ENCODE measurements at places on chromosomes 11 and 22.

DNA sequence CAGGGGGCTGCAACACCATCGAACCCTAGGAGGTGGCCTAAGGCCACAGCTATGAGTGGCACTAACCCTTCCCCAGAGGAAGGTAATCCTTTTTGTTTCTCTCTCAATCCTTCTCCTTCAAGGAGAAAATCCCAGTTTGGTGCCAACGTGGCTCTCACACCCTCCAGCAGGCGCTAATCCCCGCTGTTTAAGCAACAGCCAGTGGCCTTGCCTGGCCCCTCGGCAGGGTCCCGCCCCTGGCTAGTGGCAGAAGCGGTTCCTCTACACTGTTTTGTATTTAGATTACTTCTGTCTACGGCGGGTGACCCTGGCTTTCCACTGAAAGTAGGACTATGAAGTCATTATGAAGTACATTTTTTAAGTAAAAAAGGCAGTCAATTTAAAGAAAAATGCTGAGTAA lies 15.5 kb downstream of the GNAZ start:
- no peak for DNase-seq

DNA sequence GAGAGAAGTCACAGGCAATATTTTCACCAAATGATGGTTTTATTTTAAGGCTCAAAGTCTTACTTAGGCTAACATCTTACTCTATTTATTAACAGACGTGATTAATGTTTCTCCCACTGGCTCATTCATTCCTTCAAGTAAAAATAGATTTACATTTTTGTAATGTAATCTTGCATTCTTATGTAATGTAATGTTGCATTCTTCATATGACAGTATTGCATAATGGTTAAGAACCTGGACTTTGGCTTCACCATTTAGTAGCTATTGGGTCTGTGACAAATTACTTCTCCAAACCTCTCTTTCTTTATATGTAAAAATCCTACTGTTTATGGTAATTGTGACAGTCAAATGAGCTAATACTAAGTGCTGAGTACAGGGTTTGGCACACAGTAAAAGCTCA lies 3.3 kb upstream of the DIXDC1 start:
- no peak for DNase-seq

DNA sequence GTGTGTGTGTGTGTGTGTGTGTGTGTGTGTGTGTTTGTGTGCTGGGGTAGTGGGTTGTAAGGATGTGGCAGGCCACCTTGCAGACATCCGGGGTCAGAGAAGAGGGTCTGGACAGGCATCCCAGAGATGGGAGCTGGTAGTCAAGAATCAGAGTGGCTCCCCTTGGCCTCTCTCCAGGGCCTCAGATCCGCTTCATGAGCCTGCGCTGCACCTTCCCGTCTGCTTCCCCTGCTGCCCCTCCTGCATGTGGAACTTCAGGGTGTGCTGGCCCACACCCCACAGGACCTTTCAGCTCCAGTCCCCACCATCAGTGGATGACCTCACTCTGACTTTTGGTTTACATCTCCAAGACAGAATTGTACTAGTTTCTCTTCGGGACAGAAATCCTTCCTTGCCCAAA lies 31.2 kb downstream of the TREH start:
- no peak for DNase-seq

GRCh38 chr11:117557361-117557760 lies 229.7 kb downstream of the CEP164 start:
- DNase-seq, result no peak

- DNase-seq, result no peak
Measured at GRCh38 chr11:794013-794765, 3.9 kb downstream of the SLC25A22 start.

DNA sequence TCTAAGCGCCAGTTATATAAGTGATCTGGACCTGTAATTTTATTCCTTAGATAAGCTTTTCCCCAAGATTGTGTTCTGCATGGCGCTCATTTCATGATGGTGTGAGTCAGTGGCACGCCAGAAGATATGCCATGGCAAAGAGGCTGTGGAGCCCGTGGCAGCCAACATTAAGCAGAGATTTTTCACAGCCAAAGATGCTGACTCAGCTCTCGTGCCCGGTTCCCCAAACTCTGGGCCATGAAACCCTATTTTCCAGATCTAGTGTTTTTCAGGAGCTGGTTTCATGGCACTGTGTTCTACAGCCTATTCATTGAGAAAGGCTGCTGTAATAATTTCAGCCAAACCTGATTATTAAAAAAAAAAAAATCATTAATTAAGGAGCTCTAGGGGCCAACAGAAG lies 15.4 kb upstream of the LINC01488 start:
- no peak for DNase-seq

DNA sequence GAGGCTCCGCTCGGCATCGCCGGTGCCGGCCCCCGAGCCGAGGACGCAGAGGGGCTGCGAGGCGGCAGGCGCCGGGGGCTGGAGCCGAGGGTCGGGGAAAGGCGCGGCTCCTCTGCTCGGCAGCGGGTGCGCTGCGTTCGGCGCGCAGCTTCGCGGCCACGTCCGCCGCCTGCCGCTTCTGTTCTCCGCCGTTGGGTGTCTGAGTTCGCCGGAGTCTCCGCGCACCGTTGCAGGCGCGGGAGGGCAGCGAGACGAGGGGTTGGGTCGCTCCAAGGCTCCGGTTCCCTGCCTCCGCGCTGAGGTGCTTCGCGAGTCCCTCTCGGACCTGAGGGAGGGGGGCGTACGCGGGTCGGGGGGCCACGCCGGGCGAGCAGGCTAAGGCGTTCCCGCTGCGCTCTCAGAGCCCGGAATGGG lies 347 bp downstream of the MN1 start:
- DNase-seq, result peak; percentile 60

DNA sequence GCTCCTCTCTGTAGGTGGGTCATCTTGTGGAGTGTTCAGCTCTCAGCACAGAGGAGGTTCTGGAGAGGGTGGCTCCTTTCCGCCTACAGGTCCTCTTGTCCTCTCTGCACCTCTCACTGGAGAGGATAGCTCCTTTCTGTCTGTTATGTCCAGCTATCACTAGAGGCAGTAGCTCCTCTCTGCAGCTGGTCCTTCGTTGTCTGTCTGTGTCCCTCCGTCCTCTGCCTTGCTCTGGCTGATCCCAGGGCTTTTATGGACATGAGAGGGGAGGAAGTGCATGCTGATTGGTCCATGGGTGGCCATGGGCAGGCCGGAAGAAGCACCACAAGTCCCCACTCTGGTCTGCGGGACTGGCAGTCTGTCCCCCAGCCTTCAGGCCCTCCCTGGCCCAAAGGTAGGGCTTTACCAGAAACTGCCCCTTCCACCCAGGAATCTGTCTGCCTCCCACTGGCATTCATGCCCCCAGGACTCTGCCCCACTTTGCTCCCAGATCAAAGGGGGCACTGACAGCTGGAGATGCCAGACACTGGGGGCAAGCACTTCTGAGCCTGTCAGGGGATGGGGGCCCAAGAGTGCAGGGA lies 38.6 kb upstream of the CALCB start:
- DNase-seq, result no peak

DNA sequence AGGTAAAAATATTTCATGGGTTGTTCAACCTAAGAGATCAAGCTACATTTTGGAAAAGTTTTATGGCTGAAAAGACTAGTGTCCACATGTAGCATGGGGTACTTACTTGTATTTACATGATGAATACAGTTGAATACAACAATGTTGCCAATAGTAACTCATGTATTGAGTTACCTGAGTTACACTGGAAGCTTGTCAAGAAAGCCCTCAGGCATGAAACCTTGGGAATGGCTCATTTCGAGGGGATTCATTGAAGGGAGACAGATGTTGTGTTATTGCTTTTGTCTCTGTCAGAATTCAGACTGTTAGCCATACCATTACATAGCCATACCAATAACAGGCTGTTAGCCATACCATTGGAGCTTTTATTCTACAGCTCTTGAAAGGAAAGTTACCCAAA lies 9.2 kb downstream of the OR51F2 start:
- DNase-seq, result no peak

- no peak for DNase-seq
Measured at GRCh38 chr11:109854731-109855130, 238.5 kb upstream of the ZC3H12C start.

GRCh38 chr11:97157221-97157740 lies 767.5 kb downstream of the JRKL start:
- DNase-seq, result no peak

- peak; percentile 84 for DNase-seq
Measured at GRCh38 chr22:36055376-36056295, 27.0 kb upstream of the RBFOX2 start.

DNA sequence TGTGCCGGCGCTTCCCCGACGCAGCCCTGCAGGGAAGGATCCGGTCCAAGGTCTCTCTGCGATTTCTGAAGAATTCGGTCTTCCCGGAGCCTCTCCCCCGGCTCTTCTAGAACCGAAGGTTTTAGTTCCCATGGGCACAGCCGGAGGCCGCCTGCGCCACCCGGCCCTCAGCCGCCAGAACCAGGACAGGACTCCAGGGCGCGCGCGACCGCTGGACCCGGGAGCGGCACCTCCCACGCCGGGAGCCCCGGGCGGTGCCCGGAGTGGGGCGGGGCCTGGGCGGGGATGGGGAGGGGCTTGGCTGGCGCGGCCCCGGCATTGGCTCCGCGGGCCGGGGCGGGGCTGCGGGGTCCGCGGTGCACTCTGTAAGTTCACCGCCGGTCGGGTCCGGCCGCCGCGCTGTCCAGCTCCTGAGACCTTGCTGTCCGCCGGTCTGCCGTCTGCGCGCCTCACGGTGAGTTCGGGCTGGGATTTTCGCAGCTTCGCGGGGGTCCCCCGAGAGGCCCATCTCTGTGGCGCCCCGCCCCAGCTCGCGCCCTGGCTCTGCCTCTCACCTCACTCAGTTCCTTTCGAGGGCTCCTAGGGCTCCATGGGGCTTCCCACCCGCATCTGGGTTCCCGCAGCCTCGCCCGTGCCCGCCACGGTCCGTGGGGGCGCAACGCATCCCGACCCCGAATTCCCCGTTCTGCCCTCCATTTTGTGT lies at the start of gene CDC42EP2:
Gene CDC42EP2 (plus strand): TSS at position 366 of the 703 bp plus-strand sequence. CDS start 6,033 bp downstream, outside the sequence.
- DNase-seq, result peak; percentile 96

- DNase-seq, result peak; percentile 16
Measured at GRCh38 chr11:129766898-129767604, 48.6 kb upstream of the TMEM45B start.

GRCh38 chr11:133904818-133905515 lies 51.8 kb downstream of the IGSF9B start:
- no peak for DNase-seq

DNA sequence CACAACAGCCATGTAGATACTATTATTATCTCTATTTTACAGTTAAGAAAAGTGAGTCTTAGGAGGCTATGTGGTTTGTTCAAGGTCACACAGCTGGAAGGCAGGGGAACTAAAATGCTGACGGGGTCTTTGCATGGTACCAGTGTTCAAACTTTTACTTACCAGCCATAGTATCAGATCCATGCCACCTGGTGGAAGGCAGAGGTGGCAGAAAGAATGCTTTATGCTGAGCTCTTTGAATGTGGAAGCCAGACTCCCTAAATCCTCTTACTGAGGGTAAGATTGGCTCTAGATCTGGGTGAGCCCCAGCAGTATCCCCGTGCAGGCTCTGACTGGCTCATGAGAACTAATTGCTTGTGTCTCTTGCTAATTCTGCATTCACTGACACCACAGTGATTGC lies 54.3 kb upstream of the NAV2 start:
- no peak for DNase-seq

DNA sequence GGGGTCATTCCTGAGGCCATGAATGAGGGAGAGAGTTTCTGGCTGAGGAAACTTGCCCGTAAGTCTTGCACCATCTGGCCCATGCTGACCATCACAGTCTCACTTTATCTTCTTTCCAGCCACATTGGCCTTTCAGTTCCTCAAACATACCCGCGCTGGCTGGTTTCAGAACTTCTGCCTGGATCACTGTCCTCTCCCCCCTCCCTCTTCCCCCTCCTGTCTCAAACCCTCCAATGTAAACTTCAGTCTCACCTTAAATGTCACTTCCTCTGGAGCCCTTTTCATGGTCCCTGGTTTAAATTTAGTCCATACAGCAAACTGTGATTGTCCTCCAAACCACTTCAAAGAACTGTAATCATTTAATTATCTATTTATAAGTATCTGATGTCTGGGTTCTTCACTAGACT lies 3.7 kb upstream of the TMEM109 start:
- no peak for DNase-seq

DNA sequence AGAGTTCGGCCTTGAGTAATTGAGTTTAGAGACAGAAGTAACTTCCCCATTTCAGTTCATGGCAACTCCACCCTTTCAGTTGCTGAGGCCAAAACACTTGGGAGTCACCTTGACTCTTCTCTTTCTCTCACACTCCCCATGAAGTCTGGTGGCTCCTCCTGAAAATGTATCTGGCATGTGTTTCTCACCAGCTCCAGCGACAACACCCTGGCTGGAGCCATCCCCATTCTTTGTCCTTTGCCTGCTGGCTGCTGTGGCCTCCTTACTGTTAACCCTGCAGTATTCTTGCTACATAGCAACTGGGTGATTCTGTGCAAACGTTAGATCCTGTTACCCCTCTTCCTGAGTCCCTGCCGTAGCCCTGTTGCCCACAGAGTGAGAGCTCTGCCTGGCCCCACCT lies 23.8 kb downstream of the SLC6A5 start:
- DNase-seq, result no peak

GRCh38 chr22:39353346-39353745 lies 3.6 kb downstream of the SYNGR1 start:
- peak; percentile 45 for DNase-seq

DNA sequence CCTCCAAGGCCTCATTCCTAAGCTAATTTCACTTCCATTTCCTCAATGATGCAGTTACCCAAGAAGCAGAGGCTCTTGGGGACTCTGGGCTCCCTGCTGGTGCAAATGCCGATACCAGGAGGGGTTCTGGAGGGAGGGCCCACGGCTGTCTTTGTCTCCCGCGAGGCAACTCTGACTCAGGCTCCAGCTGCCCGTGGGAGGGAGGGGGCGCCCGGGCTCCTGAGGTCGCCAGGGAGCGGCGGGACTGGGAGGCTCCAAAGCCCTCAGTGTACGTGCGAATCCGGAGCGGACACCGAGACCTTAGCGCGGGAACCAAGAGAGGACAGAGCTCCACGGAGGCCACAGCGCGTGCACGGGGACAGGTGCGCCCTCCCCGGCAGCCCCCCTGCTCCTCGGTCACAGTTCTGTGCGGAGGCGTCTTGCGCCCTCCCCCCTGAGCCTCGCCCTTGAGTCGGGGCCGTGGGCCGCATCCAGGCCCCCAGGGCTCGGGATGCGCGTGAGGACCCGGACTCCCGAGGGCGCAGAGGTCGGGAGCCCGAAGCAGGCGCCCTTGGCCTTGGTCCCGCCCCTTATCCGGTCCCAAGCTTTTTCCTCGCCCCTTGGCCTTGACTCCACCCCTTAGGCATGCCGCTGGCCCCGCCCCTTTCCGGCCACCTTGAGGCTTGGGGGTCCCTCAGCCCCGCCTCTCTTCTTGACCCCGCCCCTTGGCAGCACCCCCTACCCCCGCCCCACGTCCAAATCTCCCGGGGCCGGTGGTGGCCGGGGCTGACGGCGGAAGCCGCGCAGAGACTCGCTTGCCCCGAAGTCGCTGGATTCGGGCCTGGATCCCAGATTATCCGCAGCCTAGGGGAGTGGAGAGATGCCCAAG lies 4.7 kb upstream of the SHISA8 start:
- DNase-seq, result no peak

DNA sequence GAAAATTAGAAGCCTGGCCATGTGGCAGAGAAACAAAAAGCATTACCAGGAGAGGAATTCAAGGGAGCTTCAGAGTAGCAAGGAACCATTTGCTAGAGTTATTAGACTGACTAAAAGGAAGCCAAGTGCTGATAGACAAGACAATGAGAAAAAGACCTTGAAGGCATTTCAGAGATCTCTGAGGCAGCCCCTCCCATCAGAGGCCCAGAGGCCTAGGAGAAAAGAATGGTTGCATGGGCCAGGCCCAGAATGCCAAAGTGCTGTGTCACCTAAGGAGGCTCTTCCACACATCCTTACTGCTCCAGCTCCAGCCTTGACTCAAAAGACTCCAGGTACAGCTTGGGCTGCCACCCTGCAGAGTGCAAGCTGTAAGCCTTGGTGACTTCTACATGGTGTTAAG lies 61.8 kb upstream of the POU2AF2 start:
- peak; percentile 1 for DNase-seq

GRCh38 chr11:82837650-82838049 lies 62.6 kb downstream of the PRCP start:
- DNase-seq, result no peak
